ENCODE measurements at places on chromosomes 16 and 17. TPM values are rescaled to one million over a fixed set of nuclear protein-coding genes. Genes with fewer than 3 reads are reported as not detected.

IL34 gene
- 0.66 TPM for total RNA-seq

BEAN1 gene
- total RNA-seq, result 3.3 TPM

KRT25 gene
- total RNA-seq, result not detected

SDR42E1 gene
- 1.6 TPM for total RNA-seq

CLEC19A gene
- 0.08 TPM for total RNA-seq

NXPH3 gene
- total RNA-seq, result 0.37 TPM

KRTAP2-1 gene
- total RNA-seq, result not detected

SLFN12 gene
- total RNA-seq, result not detected

LAT gene
- 4.4 TPM for total RNA-seq

HSF5 gene
- total RNA-seq, result not detected

NECAB2 gene
- total RNA-seq, result 3.0 TPM

CD79B gene
- not detected for total RNA-seq

TMEM219 gene
- total RNA-seq, result 105 TPM

ANKFY1 gene
- total RNA-seq, result 32.7 TPM

TUBB3 gene
- 167 TPM for total RNA-seq

UNK gene
- 31.2 TPM for total RNA-seq

NLRC3 gene
- 0.01 TPM for total RNA-seq

UTS2R gene
- not detected for total RNA-seq

ZG16 gene
- total RNA-seq, result not detected

TMEM11 gene
- 54.5 TPM for total RNA-seq

HOXB2 gene
- 1.1 TPM for total RNA-seq

ITGB3 gene
- 3.5 TPM for total RNA-seq

ZNF213 gene
- 10.2 TPM for total RNA-seq

DOC2A gene
- 3.3 TPM for total RNA-seq

PPY gene
- not detected for total RNA-seq

Measured in A549 treated with RU486 at 1 μM for 4 hours (cell line).